ENCODE measurements at places on chromosomes 2 and 18.

GRCh38 chr2:112884869-112885505, 26.0 kb upstream of the IL37 start:
- no peak for DNase-seq

DNA sequence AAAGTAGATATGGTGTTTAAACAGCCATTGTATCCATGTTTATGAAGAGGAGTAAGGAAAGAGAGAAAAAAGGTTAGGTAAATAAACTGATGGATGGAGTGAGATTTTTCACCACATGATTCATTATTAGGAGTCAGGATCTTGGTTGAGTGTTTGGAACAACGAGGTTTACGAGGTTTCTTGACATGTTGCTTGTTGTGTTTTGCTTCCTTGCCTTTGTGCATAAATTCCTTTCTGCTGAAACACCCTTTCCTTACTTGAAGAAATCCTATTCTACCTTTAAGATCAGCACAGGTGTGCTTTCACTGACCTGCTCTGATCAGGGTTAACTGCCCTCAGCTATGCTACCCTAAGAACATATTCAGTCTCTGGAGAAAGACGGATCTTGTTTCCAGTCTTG, 66.6 kb downstream of the EFEMP1 start:
- no peak for DNase-seq

- DNase-seq, result no peak
Observed at GRCh38 chr18:73932976-73933375, 214.7 kb downstream of the FBXO15 start.

- DNase-seq, result no peak
Observed at GRCh38 chr2:234071664-234072063, 21.2 kb downstream of the SPP2 start.

GRCh38 chr2:233919938-233920337, 2.8 kb downstream of the TRPM8 start:
- no peak for DNase-seq

- DNase-seq, result no peak
Observed at GRCh38 chr2:24147364-24147763, 24.1 kb downstream of the FAM228B start.

GRCh38 chr2:19038071-19039015, 320.1 kb downstream of the OSR1 start:
- DNase-seq, result no peak

- DNase-seq, result peak; percentile 90
Observed at GRCh38 chr2:102020596-102021170, 28.9 kb downstream of the IL1R2 start.

DNA sequence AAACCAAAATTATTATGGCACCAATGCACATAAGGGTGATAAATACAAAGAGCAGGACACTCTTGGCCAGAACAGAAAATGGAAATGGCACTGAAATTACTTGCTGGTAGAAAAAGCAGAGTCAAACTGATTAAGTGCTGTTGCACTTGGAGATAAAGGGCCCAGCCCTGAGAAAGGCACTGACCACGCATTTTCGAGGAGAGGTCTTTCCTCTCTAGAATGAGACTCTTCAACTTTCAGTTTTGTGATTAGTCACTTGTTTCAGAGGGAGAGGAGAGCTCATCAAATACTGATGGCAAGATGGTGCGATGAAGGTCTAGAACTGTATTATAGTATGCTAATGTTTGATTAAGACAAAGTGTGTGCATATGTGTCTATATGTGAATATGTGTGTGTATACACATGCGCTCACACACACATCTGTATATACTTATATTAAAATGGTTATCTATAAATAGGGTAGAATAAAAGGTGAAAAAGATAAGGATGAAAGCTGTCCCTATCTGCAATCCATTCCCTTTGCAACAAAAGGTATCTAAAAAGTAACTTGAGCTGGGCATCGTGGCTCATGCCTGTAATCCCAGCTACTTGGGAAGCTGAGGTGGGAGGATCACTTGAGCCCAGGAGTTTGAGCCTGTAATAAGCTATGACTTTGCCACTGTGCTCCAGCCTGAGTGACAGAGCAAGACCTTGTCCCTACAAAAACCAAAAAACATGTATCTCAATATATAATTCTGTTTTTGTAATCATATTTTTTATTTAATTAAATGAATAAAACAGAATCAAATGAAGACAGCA, 48.8 kb upstream of the ZDBF2 start:
- no peak for DNase-seq

DNA sequence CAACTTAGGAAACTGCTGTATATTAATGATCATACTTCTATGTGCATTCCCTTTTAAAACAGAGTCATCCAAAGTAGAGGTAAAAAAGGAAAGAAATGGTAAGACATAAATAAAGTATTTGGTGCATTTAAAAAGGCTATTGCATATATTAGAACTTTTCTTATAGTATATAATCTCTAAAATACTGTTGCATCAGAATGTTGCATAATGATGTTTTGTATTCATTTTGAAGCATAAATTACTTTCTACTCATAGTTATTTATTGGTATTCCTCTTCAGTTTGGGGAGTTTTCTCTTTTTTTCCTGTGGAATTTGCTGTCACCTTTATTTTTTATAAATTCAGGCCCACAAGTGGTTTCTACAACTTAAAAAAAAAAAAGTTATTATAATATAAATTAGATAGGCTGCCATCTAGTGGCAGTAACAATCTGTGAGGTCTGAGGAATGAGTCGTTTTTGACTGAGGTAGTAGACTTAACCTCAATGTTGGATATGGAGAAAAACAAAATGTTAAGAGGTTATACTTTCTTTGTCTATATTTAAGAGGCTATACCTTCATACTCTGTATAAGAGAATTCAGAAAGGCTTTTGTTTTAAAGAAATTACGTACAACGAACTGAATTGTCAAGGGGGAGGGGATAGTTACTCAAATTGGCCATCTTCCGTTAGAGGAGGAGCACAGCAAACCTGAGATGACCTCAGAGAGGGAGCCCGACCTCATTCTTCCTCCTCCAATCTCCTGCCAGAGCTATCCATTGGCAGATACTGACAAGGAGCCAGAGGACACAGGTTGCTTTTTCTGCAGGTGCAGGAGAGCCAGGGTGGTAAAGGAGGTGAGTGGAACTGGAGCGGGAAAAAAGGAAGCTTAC, 23.8 kb downstream of the ANKAR start:
- no peak for DNase-seq

- no peak for DNase-seq
Observed at GRCh38 chr2:150136401-150136800, 351.1 kb downstream of the RND3 start.

DNA sequence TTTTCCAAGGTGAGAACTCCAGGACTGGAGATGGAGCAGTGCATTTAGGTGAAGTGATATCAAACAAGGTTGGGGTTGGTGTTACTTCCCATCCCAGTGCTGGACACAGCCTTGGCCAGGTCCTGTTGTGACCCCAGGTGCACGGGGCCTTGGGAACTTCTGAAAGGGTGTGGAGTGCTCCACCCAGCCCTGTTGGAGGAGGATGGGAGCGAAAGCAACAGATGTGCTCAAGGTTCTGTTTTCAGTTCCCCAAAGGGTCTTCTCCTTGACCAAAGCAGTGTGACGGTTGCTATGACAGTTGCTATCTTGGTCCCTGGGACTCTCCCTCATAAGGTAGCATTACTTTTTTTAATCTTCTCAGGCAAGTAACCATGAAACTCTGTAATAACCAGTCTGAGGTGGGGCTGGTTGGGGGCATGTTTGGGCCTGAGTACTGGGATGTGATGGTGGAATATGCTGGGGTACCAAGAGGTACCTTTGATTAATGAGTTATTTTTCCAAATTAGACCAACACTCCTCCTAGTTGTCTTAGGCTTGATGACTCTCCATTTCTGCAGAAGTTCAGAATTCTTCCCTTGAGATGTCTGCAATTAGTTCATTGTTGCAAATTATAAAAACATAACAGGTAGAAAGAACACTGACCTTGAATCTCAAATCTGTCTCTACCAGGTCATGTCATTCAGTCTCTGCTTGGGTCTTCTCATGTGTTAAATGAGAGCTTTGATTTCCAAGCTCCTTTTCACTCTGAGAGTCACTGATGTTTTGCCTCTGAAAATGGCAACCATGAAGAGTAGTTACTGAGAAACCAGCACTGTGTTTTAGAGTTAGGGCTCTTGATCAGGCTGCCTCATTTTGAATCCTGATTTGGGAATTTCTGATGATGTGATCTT, 154.5 kb downstream of the RPIA start:
- no peak for DNase-seq

- DNase-seq, result no peak
Observed at GRCh38 chr2:8438996-8439395, 242.9 kb upstream of the ID2 start.
